Hematopoietic multipotent progenitor cell treated with erythropoietin and hydrocortisone succinate and interleukin-3 and kit ligand, for 15 days (in vitro differentiated cells): ENCODE measurements at places on chromosomes 5 and 9.
A peak's percentile ranks its signal among the peaks of the same experiment; 100 is the strongest.

- DNase-seq: no peak
Measured at GRCh38 chr9:133537257-133537656, 2.8 kb downstream of the ADAMTSL2 start.

- no peak for DNase-seq
Measured at GRCh38 chr9:111832449-111832848, 37.7 kb upstream of the SHOC1 start.

DNA sequence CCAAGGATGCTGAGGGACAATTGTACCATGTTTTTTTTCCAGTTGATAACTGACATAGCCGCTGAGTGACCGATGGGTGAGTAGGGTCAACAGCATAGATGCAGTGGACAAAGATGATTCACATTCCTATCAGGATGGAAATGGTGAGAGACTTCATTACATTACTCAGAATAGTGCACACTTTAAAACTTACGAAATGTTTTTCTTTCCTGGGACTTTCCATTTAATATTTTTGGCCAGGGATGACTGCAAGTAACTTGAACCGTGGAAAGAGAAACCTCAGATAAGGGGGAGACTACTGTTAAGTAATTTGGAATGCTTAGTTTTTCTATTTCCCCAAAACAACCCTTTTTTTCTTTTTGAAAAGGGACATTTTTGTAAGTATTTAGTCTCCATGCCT lies 3.0 kb upstream of the TUSC1 start:
- no peak for DNase-seq

DNA sequence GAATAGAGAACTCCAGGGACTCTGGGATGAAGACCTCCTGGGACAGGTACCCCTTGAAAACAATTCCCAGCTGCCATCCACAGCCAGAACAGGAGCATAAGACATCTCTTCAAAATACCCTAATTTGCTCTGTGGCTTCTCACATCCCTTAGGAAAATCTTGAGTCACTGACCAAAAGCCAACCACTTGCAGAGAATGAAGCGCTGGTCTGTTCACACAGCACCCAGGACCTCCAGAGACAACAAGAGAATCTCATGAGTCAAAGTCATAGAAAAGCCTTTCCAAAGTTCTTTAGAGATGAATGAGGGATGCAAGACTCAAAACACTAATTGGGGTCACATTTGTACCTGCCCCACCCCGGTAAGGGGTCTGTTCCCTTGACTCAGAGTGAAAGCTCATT lies 210.6 kb downstream of the SEMA5A start:
- no peak for DNase-seq

GRCh38 chr9:131346559-131346958 lies 47.3 kb upstream of the PRRC2B start:
- DNase-seq: no peak

GRCh38 chr5:131268758-131269370 lies 5.0 kb downstream of the CDC42SE2 start:
- DNase-seq: no peak

DNA sequence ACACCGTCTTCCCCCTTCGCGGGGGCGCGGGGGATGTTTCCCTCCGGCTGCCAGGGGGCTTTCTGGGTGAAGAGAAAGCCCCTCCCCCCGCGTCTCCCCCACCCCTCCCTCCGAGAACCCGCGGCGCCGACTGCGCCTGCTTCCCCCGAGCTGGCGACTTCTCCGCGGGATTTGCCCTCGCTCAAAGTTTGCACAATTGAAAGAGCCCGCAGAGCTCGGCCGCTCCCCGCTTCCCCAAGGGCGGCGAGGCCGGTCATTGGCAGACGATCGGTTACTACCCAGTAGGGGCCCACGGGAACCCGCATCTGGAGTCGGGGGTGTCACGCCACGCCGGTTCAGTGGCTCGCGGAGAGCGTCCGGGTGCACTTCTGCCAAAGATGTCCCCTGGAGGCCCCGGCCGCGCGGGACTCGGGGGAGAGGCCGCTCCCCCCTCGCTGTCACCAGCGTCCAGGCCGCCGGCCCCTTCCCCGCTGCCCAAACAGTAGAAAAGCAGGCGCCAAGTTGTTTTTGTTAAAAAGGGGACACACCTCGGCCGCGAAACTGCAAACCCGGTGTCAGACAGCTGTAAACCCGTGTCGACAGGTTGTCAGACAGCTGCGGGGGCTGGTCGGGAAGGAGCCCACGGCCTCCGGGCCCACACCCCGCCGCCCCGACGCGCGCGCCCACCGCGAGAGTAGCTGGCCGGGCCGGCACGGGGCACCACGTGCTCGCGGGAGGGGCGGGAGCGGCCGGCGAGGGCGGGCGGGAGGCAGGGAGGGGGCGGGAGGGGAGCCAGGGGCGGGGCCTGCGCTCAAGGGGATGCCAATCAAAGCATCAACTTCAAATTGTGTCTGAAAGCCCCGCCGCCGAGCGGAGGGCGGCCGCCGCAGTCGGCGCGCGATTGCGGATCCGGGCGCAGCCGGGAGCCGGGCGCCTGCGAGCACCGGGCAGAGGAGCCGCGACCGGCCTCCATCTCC lies at the start of gene IRX1:
Gene IRX1, plus strand, starts transcription at position 827 of the 956 bp plus-strand sequence. CDS start 274 bp downstream, outside the sequence.
- DNase-seq: no peak

GRCh38 chr9:18317896-18318295 lies 156.1 kb upstream of the ADAMTSL1 start:
- DNase-seq: no peak

GRCh38 chr9:33480976-33481375 lies 7.3 kb upstream of the NOL6 start:
- DNase-seq: no peak

- DNase-seq: no peak
Measured at GRCh38 chr5:15789642-15790041, 289.7 kb downstream of the FBXL7 start.

GRCh38 chr5:168219515-168220410 lies 71.7 kb upstream of the WWC1 start:
- peak; percentile 60 for DNase-seq

DNA sequence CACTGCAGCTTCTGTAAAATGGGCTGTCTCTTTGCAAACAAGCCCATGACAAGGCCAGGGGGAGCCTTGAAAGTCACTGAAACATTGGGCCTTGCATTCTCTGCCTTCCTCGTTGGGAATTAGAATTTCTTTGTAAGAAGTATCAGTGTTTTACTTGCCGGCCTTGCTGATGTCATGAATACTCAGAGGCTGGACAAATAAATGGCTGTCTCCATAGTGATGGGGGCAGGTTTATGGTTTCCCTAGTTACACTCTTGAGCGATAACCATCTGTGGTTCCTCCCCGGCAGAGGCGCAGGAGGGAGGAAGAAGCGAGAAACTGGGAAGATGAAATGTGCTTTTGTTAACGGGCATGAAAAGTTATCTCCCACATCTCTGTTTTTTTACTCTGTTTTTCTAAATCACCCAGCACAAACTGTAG lies 272.7 kb upstream of the PANK3 start:
- peak; percentile 93 for DNase-seq
